ENCODE measurements at places on chromosomes 12 and 14. TPM values are rescaled to one million over a fixed set of nuclear protein-coding genes. Genes with fewer than 3 reads are reported as not detected.

DNA sequence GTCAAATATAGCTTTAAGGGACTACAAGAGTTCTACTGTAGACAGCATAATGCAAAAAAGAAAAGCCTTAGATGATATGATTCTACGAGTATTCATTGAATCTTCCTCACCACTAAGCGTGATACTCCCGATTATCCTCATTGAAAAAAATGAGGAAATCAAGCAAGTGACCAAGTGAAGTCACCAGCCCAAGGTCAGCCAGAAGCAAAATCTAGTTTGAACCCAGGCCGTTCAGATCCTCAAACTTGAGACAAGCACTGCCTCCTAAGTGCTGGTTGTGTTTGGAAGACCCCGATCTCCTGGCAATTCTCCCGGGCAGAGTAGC lies 845 bp downstream of the GIT2 start:
- DNase-seq = no peak
- peak overlapping the region; percentile 82 for H3K27ac ChIP-seq
- H3K4me3 ChIP-seq = peak overlapping the region; percentile 87
- H3K4me1 ChIP-seq = peaks cover 11% of the 10 kb centered on the region

DNA sequence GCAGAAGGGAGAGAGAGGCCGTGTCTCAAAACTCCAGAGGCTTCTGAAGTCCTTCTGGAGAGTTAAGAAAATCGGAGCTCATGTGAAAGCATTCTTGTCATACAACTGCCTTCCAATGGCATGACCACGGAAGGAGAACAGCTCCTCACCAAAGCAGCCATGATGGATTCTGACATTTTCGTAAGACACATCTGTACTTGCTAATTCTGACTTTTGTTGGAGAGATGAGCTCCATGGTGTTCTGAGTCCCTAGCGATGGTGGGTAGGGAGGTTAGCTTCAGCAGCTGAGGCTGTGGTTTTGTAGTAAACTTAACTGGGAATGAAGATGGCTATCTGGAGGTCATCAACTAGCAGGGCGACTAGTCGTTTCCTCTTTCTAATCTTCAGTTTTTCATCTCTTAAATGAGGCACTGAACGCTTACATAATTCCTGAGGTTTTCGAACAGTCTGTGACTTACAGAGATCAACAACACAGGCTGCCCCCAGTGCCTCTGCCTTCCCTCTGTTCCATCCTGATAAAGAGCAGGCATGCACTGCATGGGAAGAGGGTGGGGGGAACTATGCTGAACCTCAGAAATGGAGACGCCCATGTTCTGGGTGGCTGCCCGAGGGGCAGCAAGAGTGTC lies 28.6 kb upstream of the DICER1 start:
- H3K27me3 ChIP-seq = no peaks in the 10 kb centered on the region
- no peak overlapping the region for H3K27ac ChIP-seq
- no peak for DNase-seq
- H3K36me3 ChIP-seq = peaks cover 17% of the 10 kb centered on the region

GRCh38 chr14:99742509-99743487 lies 50.4 kb upstream of the EML1 start:
- no peak overlapping the region for H3K4me3 ChIP-seq
- DNase-seq = no peak
- no peaks in the 10 kb centered on the region for H3K27me3 ChIP-seq
- H3K27ac ChIP-seq = no peak overlapping the region
- H3K4me1 ChIP-seq = peaks cover 17% of the 10 kb centered on the region
- no peaks in the 10 kb centered on the region for H3K36me3 ChIP-seq

DNA sequence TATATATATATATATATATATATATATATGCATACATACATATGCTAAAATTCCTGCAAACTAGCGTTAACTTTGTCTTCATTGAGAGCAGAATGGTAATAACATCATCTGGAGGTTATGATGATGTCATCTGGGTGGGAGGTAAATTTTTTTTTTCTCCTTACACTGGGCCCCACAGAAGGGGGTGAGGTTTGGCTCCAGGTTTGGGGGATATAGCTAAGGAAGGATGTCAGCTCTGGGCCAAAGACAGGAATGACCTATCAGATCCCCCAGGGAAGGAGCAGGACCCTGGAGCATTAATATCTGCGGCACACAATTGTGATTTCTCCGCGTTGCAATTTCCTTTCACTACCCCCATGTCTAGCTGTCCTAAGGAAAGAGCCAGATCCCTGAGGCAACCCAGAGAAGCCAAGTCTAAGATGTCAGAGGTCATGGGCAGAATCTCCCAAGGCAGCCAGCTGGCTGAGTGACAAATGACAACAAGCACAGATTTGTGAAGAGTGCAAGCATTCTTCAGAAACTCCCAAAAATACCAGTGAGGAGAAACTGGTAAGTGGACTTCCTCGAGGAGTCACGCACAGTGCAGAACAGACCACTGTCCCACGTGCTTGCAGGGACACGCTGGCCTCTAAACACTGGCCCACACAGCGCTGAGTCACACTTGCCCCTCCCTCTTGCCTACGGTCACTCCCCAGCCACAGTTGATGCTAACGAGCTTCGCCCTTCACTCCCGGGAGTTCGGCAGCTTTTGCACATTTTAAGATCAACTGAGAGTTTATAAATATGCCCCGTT lies 9.9 kb downstream of the UBC start:
- H3K36me3 ChIP-seq = peaks cover 22% of the 10 kb centered on the region
- peaks cover 24% of the 10 kb centered on the region for H3K4me1 ChIP-seq
- H3K27ac ChIP-seq = peak overlapping the region; percentile 83
- no peaks in the 10 kb centered on the region for H3K27me3 ChIP-seq
- peak overlapping the region; percentile 63 for H3K4me3 ChIP-seq

DNA sequence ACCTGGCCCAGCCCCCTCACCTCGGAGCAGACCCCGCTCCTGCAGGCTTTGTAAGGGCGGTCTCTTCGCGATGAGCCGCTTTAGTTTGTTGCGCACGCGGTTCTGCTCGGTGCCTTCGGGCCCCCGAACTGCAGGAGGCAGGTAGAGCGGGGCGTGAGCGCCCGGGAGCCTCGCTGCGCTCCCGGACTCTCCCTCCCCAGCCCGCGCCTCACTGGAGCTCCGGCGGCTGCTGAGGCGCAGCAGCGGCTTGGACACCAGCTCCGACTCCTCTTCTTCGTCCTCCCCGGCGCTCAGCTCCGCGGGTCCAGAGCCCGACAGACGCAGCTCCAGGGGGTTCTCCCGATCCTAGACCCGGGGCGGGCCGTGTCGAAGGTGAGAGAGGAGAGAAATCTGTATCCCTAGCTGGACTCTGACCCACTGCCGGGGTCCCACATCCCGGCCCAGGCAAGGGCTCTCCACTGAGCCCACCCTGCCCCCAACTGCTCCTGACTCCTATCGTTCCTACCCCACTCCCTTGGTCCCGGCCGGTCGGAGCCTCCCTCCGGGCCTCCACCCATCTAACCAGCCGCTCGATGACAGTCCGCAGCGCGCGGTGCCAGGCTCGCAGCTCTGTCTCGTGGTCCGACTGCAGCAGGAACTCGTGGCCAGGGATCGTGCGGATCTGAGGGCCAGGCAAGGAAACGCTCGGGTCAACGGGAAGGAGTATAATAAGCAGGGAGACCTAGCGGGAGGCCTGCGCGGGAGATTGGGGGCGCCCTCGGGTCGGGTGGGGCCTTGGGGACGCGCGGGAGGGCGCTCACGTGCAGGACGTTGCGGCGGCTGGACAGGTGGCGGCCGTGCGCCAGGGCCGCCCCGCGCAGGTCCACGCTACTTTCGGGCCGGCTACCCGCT lies 4.2 kb downstream of the ARHGAP9 start:
- H3K4me3 ChIP-seq = peak overlapping the region; percentile 31
- peaks cover 7% of the 10 kb centered on the region for H3K4me1 ChIP-seq
- H3K27me3 ChIP-seq = peaks cover 87% of the 10 kb centered on the region
- no peak for DNase-seq

DNA sequence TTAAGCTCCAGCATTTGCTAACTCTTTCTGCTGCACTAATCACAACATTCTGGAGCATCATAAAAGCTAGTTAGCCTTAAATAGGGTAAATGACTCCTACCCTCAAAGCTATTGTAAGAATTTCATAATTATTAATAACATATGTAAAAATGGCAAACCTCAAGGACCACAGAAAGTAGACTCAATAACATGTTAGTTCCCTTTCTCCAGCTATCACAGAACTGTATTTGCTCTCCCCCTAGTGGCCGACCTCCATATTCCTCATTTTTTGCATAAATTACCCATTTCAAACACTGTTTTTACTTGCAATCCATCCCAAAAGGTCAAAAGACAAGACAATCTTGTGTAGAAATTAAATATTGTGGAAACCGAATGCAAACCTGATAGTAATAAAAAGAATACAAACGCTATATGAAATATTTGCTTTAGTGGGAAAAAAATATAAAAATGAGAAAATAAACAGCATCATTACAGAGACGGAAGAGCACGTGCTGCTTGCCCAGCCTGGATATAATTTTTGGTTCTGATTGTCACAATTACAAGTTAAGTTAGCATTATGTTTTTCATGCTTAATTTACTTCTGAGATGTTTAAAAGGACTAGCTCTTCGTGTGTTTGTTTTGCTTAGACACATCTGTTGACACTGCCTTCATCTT lies 97.9 kb downstream of the RERGL start:
- H3K4me1 ChIP-seq = no peaks in the 10 kb centered on the region
- peaks cover 55% of the 10 kb centered on the region for H3K27me3 ChIP-seq
- H3K4me3 ChIP-seq = no peak overlapping the region
- no peak overlapping the region for H3K27ac ChIP-seq

FRMD6 gene
- 104 TPM for total RNA-seq

PMCH gene
- total RNA-seq = not detected

CD9 gene
- 31.1 TPM for total RNA-seq

RNU7-1 gene
- not detected for total RNA-seq

TAS2R46 gene
- total RNA-seq = 1.1 TPM

PTPRQ gene
- total RNA-seq = not detected

TAS2R10 gene
- 2.1 TPM for total RNA-seq

All from MCF 10A (cell line).